ENCODE measurements at places on chromosomes 6 and 20.

DNA sequence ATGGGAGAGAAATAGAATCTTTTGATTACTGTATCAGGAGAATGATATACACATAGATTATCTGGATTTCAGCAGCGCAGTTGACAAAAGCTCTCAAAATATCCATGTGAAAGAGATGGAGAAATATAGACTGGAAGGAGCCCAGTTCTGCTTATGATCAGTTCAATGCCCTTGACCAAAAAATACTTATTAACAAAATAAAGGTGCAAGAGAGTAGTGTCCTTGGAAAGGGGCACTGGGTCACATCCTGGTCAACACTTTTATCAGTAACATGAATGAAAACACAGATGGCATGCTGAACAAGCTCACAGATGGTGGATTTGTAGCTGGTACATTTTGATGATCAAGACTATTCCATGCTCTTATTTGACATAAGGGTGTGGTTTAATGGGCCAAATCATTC lies 63.9 kb upstream of the PLEKHG1 start:
- DNase-seq: no peak

DNA sequence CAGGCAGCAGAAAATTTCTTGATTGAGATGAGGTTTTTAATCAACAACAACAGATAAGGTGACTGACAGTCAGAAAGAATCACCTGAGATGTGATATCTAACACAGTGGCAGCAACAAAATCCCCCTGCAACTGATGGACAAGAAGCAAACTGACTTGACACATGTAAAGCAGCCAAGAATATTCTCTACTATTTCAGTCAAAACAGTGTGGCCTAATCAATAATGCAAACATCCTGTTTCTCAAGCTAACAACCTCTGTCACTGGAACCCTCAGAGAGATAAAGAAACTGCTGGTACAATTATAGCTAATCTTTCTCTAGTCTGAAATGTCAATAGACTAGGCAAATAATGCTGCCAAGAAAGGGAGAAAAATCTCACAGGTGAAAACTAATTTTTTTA lies 4.6 kb upstream of the CGA start:
- no peak for DNase-seq

DNA sequence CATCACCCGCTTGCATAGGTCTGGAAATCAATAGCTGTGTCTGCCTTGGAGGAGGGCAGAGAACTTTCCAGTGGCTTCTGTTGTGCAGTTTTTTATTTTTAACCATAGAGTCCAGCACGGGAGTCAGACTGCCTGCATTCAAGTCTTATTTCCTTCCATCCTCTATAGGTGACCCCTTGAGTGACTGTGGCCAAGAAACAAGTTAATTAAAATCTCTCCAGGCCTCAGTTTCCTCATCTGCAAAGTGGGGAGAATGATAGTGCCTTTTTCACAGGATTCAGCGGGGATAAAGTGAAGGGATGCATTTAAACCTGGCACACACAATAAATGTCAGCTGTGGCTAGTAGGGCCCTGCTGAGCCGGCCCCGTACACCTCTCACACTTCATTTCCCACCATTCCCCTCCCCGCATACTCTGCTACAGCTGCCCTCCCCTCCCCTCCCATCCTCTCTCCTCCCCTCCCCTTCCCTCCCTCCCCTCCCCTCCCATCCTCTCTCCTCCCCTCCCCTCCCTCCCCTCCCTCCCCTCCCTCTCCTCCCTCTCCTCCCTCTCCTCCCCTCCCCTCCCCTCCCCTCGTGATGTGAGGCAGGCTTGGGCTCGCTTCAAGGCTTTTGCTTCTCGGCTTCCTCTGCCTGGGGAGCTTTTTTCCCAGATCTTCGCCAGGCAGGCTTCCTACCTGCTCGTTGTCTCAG lies 150.5 kb downstream of the TFAP2C start:
- no peak for DNase-seq

- no peak for DNase-seq
These were observed 37.3 kb downstream of the SRSF3 start for GRCh38 chr6:36631326-36632011.

GRCh38 chr6:8059129-8059528 lies 5.1 kb downstream of the BLOC1S5 start:
- DNase-seq: no peak

DNA sequence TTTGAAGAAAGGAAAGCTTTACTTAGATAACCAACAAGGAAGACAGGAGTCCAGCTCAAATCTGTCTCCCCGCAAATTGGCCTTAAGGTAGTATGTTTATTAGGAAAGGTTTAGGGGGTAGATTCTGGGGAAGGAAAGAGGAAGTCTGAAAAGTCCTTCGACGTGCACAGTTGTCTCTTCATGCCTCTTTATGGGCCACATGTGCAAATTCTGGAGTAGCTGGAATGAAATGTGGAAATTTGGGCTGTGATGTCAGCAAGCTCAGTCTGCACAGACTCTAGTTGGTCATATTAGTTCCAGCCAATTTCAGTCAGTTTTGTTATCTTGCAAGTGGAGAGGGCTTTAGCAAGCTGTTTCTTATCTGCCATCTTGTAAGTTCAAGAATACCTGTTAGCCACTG lies 50.1 kb downstream of the NUP153 start:
- DNase-seq: no peak
